Pons (tissue), 1 donor: ENCODE measurements at places on chromosomes 7 and 10.

- no peak for DNase-seq
Observed at GRCh38 chr10:119431034-119431772, 111.3 kb downstream of the RGS10 start.

DNA sequence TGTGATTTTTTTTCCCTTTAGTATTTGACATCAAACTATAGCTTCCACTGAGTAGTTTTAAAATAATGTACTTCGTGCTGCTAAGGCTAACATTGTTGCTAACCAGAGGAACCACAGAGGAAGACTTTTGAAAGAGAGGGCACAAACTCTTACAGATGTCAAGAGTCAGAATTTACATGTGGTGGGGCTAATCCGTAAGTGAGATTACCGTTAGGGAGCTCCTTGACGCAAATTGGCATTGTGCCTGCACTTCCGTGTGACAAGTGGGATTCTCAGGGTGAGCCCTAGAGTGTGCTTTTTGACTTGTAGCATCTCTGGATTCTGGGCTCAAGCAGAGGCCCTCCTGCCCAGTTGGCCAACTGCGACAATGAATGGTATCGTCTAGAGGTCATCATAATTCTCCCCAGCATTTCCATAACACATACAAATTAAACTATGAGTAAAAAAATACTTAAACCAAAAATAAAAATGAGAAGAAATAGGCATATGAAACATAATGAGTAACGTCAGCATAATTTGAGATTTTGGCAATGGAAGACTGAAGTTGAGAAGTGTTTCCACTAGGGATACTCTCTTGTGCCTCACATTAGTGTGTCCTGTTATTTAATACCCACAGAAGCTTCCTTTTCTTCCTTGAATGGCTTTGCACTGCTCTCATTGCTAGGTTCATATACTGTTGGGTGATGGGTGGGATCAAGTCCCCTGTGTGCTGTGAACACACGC lies 164.0 kb downstream of the SDK1 start:
- DNase-seq = no peak

DNA sequence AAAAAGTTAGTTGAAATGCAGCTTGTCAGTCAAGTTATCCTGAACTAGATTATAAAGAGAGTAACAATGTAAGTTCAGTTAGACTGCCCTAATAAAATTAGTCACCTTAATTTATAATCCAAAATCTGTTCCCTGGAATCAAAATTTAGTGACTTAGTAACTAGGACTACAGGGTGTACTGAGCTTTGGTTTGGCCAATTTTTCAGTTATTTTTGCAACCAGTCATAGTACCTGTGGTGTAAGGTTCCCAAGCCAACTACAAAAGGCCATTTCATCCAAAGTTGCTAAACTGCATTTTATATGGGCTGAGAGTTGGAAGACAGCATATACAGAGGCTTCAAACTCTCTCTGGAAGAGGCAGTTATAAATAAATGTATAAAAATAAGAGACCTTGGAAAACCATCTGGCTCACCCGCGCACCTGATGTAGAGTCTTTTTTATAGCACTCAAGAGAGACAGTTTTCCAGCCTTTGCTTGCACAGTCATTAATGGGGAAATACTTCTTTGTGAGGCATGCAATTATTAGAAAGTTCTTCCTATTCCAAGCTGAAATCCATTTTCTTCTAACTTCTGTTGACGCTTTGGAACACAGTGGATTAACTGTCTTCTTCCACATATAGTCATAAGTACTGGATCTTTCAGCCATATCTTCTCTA lies 59.2 kb downstream of the PUS7 start:
- no peak for DNase-seq

DNA sequence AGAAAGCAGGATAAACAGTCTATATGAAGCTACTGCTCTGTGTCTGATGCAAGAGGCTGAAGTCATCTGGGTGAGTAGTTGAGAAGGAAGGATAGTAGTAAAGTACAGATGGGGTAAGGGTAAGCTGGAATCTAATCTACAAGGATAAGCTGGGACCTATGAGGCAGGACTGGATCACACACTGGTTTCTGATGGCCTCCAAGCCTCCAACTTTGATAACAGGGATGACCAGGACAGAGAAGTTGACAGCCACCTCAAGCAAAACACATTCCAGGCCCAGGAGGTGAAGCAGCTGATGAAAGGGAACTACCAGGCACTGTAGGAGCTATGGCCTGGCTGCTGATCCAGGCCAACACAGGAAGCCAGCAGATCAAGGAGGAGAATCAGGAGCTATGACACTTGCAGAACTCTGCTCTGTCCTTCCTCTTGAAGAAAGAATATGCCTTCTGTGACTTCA lies 278.1 kb upstream of the TMEM229A start:
- no peak for DNase-seq

DNA sequence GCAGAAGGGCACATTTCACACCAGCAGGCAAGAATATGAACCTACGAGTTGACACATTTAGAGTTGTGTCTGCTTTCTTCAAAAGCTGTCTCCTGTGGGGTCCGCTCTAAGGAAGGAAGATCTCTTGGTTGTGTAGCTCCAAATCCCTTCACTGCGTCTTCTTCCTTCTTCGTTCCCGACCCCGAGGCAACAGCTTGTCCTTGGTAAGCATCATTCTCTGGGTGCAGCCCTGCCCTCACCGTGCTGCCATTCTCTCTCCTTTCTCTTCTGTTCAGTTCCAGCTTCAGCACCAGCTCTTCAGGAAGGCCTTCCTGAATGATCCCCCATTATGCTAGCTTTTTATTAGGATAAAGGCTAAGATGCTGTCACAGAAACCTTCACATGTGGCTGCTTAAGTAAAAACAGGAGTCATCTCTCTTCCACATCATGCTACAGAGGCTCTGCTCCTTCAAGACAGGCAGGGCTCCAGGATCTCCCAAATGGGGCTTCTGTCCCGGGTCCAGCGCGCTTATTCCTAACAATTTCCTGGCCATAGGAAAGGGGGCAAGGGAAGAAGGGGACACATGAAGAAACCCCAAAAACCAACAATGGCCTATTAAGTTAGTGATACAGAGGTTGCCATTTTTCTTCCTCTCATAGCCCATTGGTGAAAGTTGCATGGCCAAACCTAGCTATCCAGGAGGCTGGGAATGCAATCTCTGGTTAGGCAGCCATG lies 52.2 kb upstream of the SHH start:
- no peak for DNase-seq

DNA sequence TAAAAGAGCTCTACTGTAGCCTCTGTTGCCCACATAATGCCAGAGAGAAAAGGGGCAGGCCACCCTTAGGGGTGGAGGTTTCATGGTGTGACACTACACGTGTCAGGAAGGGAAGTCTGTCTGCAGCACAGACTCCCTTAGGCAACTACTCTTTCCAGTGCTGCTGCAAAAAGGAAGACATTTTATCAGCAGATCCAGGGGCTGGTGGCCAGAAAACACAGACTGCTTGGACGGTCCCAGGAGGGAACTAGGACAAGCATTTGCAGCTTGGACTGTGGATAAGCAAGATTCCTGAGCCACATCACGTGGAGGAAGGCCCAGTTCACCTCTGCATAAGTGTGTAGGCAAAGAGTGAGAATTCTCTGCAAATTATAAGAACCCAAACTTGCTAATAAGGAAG lies 220.8 kb downstream of the FANK1 start:
- DNase-seq = no peak

DNA sequence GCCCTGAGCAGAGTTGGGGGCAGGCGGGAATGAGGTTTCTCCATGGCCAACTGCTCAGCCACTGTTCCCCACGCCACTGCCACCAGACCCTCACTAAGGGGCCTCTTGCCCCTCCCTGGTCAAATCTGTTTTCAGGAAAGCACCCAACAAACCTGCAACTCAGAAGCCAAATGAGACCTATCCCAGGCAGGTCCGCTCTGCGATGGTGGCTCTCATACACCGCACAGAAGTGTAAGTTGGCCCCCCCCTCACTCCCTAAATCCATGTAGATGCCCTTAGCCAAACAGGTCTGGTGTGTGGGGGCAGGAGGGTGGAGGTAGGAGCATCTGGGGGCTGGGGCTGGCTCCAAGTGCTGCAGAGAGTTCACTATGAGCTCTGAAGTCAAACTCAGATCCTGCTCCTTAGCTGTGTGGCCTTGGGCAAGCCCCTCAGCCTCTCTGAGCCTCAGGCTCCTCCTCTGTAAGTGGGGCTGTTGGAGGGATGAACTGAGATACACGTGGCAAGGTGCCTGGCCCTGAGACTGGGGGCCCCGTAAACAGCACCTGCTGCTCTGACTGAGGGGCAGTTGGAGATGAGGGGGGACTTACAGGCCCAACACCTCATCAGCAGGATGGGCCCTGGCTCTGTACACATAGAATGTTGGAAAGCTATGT lies 1.1 kb downstream of the MMRN2 start:
- no peak for DNase-seq

DNA sequence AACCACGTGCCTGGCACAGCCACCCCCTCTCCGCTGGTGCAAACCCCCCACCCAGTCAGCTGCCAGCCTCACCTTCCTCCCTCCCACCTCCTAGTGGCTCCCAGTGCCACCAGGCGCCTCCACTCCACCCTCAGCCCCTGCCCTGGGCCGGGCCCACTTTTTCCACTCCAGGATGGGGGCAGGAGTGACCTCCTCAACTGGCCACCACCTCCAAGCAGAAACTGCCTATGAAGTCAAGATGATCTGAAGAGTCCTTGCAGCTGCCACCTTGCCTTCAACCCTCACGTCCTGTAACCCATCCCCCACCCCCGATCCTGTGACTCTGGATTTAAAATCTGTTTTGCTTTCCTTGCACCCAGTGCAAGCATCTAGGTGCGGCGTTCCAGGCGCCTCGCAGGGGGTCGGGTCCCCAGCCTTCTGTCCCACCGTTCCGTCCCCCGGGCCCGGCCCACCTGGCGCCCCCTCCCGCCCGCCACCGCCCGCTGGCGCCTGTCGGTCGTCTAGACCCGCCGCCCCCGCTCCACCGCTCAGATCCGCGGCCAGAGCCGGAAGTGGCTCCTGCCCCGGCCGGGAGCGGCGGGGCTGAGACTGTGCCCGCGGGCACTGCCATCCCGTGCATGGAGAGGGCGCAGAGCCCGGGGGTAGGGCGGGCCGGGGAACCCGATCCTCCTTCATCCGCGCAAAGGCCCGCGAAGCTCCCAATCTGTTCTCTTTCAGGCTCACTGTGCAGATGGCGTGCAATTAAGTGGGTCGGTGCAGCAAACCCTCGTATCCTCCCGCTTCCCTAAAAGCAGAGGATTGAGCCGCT lies 51.2 kb upstream of the GTF2I start:
- DNase-seq = no peak

DNA sequence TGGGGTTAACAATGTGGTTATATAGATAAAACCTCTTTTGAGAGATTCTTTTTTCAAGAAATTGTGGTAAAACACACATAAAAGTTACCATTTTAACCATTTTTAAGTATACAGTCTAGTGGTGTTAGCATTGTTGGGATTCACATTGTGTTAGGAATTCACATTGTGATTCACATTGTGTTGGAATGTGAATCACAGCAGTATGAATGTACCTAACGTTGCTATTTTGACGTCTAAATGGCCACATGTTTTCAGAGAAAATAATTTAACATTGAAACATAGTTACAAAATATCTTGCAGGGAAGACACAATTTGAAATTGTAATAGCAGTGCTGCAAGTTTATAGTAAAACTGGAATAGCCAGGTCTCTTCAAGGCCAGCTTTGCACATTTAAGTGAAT lies 129.0 kb downstream of the BICC1 start:
- DNase-seq = no peak

DNA sequence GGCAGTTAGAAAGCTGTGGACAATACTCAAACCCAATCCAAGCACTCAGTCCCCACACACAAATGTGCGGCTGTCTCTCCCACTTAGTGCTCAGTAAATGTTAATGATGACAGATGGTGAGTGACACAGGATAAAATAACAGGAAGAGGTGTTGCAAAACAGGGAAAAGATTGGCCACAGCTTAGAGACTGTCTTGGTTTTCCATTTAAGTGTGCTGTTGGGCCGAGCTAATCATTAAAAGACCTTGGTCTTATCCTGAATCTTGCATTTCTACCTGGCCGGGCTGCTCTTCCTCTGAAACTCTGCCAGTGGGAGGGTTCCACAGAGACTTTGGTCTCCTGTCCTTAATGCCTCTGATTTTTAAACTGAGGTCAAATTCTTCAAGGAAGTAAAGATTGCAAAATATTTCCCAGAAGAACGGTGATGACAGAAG lies 113.1 kb upstream of the RNF32 start:
- DNase-seq = no peak

- no peak for DNase-seq
Observed at GRCh38 chr7:146175716-146176115, 59.1 kb downstream of the CNTNAP2 start.

DNA sequence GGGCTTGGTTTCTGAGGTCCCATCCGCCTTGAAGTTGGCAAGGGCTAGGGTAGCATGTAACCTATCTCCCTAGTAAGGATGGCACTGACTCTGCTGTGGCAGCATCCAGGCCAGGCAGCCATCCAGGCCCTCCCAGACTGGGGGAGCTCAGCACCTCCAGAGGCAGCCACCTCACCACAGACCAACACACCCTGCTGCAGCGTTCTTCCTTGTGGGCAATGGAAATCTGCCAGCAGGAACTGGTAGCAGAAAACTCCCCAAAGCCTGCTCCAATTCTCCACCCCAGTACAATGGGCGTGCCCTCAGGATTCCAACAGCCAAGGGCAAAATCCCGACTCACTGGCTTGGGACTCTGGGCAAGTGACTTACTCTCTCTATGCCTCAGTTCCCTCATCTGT lies 27.5 kb downstream of the DLG5 start:
- no peak for DNase-seq

- no peak for DNase-seq
Observed at GRCh38 chr7:4692055-4692454, 10.0 kb downstream of the FOXK1 start.

DNA sequence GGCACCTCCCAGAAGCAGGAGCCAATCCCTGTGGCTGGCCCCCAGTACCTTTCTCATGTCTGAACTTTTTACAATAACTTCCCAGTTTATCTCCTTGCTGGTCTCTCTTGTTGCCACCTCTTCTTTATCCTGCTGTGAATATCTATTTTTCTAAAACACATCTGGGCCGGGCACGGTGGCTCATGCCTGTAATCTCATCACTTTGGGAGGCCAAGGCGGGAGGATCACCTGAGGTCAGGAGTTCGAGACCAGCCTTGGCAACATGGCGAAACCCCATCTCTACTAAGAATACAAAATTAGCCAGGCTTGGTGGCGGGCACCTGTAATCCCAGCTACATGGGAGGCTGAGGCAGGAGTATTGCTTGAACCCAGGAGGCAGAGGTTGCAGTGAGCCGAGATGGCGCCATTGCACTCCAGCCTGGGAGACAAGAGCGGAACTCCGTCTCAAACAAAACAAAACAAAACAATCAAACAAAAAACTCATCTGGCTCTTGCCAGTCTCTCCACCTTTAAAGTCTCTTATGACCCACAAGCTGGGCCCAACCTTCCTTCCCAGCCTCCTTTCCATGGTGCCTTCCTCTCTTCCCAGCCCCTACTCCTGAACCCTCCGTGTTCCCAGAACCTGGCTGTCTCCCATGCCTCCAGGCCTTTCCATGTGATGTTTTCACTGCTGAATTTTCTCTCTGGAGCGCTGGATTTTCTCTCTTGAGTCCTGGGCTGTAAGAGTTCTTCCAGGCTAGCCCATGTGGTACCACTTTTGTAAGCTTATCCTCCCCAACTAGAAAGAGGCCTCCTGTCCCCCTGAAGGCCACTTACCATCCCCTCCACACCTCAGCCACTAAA lies 51.3 kb downstream of the HIP1 start:
- peak; percentile 57 for DNase-seq
